Urinary bladder (tissue), 4 donors: ENCODE measurements at places on chromosomes 13 and 19. TPM values are rescaled to one million over a fixed set of nuclear protein-coding genes. Genes with fewer than 3 reads are reported as not detected.

DNA sequence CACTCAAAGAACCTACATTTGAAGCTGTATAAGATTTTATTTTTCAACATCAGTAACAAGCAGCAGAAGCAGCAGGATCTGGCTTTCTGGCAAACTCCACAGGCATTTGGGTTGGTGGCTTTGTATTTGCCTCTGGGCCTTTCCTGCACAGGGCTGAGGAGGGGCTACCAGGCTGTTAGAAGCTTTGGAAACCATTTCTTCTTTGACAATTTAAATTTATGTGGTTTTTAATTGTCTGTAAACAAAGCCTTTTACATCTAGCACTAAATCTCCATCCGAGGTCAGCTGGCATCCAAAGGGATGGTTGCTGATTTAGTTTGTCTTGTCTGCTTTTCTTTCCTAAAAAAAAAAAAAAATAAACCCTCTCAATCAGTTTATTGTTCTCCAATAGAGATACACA is 127.5 kb upstream of the OBI1 start:
- no peak for DNase-seq

Gene C19orf73
- polyA plus RNA-seq = 1.6 TPM

DNA sequence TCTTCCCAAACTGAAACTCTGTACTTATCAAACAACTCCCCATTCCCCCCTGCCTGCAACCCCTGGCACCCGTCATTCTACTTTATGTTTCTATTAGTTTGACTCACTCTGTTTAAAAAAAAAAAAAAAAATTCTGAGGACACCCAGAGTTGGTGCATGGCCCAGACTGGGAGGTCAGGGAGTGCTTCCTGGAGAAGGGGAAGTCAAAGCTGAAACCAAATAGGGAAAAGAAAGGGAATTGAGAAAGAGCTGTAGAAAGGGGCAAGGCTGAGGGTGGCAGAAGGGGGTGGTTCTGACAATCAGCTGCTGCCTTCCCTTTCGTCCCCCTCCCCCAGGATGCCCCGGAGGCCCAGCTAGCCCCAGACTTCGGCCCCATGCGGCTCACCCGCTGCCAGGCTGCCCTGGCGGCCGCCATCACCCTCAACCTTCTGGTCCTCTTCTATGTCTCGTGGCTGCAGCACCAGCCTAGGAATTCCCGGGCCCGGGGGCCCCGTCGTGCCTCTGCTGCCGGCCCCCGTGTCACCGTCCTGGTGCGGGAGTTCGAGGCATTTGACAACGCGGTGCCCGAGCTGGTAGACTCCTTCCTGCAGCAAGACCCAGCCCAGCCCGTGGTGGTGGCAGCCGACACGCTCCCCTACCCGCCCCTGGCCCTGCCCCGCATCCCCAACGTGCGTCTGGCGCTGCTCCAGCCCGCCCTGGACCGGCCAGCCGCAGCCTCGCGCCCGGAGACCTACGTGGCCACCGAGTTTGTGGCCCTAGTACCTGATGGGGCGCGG is 9.0 kb upstream of the STRN4 start:
- no peak for DNase-seq

DNA sequence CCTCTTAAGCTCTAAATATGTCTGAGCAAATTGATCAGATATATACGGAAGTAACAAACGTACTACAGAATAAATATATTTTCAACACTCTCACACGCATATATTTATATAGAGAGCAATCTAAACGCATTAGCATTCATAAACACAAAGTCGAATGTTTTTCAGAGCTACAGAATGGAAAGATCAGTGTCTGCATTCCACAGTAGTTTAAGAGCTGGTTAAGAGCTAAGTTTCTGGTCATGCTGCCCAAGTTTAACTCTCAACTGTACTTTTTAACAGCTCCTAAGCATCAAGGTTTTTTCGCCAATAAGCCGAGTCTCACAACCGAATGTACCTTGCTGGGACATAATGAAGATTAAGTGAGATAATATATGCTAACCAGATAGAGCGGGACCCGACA is 36.7 kb upstream of the RAP2A start:
- DNase-seq = no peak
